Activated CD4-positive, alpha-beta T cell treated with anti-CD3 and anti-CD28 coated beads for 1 hour (primary cell): ENCODE measurements at places on chromosomes 5 and 9.

DNA sequence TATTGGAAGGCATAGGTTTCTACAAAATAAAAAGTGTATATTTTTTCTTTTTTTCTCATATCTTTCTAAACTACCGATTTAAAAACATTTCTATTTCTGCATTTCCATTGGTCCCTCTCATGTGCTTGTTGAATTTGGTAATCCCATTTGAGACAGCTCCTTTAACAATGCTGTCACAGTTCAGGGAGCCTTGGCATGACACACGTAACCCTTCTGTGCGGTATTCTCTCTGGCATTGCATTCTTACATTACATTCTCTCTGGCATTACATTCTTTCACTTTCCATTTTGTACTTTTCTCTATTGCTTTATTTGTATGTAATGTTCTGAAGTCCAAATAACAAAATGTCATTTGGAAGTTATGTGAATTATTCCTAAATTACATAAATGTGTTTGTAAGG, 150.7 kb upstream of the RASGRF2 start:
- DNase-seq, result no peak

DNA sequence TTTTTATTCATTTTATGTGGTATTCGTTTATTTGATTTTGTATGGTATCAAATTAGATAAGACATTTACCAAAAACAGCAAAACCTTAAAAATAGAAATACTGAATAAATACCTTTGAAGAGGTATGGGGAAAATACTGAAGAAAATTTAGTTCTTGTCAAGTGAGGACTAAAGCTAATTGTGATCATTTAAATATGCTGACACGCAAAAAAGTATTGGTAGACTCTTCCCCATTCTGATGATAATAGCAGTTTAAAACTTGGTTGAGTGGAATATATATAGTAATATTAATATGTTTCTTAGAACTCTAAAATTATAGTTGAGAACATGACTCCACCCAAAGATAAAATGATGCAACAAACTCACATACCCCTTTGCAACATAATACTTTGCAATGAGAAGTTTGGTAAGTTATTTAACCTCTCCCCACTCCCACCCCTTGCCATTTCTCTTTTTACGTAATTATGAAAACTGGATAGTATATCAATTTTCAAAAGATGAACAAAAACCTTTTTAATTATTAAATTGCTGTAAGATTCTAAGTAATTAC, 30.1 kb upstream of the SNX24 start:
- DNase-seq, result no peak

GRCh38 chr9:75626860-75627259, 263.6 kb upstream of the PCSK5 start:
- DNase-seq, result no peak

DNA sequence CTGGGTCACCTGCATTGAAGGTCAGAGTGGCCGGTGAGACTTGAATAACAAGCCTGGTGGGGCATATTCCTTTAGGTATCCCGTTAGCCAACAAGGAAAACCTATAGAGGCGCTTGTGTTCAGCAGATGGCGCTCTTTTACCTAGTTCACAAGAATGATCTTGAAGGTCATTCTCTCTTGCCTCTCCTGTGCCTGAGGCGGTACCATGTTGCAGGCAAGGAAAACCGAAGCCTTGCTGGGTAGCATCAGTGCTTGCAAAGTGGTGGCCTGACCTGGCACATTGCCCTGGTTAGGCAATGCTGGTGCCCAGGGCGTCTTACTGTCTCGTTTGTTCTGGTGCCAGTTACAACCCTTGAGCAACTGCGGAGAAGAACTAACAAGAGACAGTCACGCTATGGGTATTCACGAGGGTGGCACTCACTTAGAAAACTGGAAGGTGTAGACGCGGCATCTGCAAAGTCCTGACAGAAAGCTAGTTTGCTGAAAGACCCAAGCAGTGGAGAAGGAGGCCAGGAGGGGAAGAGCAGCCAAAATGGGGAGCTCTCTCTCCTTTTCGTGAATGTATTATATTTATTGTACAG, 56.7 kb downstream of the AOPEP start:
- no peak for DNase-seq

GRCh38 chr5:178234750-178235587, 2.4 kb upstream of the PHYKPL start:
- peak; percentile 62 for DNase-seq

DNA sequence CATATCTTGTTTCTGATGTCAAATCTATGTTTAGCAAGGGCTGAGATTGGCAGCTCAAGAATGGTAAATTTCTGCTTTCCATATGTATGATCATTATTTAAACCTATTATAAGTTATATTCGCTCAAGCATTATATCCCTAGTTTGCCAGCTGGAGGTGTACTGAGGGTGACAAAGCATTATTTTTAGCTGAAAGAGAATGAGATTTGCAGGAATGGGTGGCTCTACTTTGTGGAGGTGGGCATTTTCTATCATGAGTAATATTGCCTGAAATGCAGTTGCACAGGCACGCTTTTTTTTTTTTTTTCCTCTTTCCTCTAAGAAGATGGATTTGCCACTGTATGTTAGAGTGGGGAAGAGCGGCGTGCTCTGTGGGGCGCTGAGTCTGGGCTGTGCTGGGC, 393.8 kb downstream of the EBF1 start:
- DNase-seq, result no peak

DNA sequence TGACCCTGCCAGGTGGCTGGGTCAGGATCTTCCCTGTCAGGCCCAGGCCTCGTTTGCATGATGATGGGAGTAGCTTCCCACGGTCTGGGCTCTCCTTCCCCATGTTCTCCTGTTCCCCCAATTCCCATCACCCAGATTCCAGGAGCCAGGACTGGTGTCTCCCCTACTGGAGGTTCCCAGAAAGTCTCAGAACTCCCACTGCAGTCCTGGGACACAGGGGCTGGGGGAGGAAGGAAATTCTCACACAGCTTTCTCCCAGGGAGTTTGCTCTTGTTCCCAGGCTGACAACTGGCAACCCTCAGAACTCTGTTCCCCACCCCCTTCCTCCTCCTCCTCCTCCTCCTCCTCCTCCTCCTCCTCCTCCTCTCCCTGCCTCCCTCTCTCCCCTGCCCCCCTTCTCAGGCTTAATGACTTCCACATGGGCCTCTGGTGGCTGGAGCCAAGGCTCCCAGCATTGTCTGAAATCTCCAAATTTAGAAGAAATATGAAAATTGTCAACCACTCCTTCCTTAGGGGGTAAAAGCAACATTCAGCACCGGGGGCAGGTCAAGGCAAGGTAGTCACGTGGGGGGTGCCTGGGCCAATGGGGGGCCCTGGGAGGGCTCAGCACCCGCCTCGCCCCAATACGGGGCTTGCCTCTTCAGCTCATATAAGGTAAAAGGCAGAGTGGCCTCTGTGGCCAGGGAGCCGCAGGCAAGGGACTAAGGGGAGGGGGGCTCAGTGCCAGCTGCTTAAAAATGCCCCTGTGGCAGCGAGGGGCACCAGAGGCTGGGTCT, 27.3 kb upstream of the IL17B start:
- no peak for DNase-seq

GRCh38 chr5:145906401-145906800, 30.0 kb upstream of the SH3RF2 start:
- no peak for DNase-seq

DNA sequence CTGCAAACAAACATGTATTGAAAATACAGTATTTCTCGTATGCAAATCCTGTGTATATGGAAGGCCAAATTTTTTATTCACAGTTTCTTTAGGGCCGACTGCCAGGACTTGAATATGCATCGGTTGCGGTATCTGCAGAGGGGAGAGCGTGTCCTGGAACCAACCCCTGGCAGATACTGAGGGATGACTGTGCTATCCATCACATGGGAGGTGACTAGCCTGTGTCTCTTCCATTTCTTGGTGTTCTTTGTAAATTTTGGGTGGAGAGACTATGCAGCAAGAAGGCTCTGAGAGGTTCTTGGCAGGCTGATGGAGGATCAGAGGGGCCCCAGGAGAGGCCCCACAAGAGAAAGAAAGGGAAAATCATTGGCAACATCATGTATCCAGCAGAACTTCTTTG, 384.3 kb downstream of the YTHDC2 start:
- no peak for DNase-seq

DNA sequence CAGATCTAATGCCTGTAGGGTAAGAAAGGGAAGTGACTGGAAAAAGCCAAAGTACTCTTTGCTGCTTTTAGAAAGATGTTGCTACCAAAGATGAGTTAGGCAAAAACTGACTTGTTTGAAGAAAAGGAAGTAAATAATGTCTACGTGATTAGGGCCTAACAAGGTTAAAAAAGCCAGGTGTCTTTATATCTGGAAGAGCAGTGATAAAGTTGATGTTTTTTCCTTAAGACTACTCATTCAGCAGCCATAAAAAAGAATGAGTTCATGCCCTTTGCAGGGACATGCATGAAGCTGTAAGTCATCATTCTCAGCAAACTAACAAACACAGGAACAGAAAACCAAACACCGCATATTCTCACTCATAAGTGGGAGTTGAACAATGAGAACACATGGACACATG, 13.5 kb upstream of the AMACR start:
- no peak for DNase-seq

- DNase-seq, result no peak
Observed at GRCh38 chr9:101235105-101235866, 149.5 kb downstream of the BAAT start.

DNA sequence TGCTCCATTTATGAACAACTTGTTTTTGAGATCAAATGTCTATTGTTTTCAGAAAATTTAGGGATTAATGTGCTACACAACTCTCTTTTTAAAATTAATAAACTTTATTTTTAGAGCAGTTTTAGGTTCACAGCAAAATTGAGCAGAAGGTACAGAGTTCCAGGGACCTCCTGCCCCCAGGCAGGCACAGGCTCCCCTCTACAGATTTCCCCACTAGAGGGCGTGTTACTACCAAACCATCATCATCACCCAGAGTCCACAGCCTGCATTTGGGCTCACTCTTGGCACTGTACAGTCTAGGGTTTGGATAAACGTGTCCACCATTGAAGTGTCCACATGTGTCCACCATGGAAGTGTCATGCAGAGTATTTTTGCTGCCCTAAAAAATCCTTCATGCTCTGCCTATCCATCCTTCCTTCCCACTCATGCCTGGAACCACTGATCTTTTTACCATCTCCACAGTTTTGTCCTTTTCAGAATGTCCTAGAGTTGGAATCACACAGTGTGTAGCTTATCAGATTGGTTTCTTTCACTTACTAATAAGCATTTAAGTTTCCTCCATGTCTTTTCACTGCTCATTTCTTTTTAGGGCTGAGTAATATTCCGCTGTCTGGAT, 61.7 kb downstream of the MRPL36 start:
- DNase-seq, result no peak

GRCh38 chr5:132684922-132685720, 11.3 kb downstream of the IL4 start:
- DNase-seq, result no peak

DNA sequence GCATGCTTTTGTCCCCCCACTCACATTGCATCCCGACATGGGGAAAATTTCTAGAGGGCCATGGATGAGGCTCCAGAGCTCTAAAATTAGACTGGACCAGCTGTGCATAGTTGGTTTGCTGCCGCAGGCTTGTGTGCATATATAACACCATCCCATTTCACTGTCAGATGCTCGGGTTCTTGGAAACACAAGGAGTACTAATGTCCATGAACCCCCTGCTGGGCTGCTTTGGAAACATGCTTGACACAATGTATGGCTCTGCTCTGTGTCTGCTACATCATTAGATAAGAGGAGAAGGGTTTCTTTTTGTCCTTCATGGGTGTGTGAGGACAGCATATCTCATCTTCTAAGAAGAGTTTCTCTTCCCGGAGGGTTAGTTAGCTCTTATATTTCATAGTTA, 292.1 kb upstream of the RORB start:
- DNase-seq, result no peak

DNA sequence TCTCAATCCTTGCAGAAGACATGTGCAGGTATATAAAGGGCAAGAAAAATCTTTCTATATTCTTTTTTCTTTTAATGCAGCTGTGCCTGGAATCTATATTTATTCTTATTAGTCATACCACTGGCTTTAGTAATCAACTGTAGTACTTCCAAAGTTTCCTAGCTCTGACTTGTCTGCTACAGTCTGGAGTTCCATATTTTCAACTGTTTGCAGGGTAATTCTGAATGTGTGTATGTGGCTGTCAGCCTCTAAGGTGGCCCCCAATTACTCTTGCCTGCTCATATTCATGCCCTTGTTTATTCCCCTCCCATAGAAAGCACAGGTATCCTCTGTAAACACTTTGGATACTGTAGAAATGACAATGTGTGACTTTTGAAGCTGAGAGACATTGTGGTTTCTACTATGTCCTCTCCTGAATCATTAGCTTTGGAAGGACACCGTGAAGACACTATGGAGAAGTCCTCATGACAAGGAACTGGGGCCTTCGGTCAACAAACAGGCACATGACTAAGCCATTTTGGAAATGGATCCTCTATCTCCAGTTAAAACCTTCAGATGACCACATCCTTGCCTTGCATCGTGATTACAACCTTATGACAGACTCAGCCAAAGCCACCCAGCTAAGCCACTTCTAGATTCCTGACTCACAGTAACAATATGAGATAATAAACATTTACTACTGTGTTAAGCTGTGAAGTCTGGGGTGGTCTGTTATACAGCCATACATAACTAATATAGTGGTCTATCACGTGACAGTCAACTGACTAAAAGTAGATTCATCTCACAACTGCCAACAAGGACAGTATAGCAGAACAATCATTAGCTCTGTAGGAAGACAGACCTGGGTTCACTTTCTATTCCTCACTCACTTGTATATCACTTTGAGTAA, 49.5 kb upstream of the SUSD1 start:
- no peak for DNase-seq

DNA sequence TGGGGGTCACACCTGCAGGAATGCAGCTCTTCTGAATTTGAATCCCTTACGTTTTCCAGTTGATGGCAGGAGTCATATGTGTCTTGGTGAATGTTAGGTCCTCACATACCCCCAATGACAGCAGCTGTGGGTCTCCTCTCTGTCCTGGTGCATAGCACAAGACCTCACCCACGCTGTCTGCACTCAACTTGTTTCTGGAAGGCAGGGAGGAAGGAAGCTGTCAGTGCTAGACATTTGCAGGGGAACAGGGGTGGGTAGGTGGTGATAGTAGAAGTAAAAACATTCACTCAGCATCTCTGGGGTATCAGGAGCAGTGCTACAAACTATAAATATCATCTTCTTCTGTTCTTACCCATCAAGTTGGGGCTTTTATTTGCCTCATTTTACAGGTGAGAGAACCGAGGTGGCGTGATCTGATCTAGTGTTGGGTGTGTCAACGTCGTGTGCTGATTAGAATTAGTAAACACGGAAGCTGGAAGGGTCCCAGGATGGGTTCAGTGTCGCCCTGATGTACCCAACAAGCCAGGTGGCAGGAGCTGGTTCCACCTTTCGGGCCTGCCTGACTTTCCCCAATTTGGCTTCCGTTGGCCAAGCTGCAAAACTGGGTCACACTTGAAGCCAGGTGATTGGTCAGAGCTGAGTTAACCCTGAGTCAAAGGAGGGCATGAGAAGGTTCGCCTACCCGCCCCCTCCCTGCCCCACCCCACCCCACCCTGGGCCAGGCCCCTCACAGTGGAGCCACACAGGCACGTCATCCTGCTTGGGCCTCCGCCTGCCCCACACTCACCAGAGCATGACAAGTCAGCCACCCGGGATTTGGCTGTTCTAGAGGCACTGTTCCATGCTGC, 15.8 kb downstream of the ERGIC1 start:
- DNase-seq, result no peak

GRCh38 chr5:123813937-123814624, 302.1 kb downstream of the CSNK1G3 start:
- DNase-seq, result no peak
